Right ventricle myocardium superior (tissue), 1 donor: ENCODE measurements at places on chromosomes 2 and 18. TPM values are rescaled to one million over a fixed set of nuclear protein-coding genes. Genes with fewer than 3 reads are reported as not detected.

- no peak for DNase-seq
These were observed 145.2 kb downstream of the INHBB start for GRCh38 chr2:120491111-120491625.

DNA sequence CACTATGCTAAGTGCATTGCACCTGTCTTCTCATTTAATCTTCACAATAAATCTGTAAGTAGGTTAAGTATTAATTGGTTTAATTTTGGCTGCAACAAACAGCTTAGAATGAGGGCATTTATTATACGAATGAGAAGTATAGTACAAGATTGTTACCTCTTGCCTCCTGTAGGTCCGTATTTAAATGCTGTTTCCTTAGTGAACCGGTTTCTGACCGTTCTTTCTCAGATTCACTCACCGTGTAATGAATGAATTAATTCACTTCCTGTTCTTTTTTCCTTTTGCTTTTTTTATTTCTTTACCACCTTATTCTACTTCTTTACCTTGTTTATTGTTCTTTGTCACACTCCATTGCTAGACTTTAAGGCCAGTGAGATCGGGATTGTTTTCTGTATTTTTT is 153.8 kb upstream of the RASGRP3 start:
- DNase-seq, result no peak

DNA sequence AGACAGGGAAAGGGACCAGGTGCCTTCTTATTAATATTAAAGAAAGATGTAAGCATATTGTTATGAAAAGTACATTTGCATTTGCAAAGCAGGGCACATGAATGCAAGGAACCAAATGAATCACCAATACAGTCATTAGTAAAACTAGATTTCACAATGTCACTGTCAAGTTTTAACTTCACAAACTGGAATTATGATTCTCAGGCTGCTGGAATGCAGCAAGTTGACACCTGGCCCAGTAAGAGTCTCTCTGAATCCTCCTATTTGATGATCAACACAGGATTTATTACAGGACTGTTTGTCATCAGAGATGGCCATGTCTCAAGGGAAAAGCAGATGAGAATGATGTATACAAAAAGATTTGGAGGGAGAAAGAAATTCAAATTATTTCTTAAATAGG is 72.9 kb upstream of the STK39 start:
- no peak for DNase-seq

DNA sequence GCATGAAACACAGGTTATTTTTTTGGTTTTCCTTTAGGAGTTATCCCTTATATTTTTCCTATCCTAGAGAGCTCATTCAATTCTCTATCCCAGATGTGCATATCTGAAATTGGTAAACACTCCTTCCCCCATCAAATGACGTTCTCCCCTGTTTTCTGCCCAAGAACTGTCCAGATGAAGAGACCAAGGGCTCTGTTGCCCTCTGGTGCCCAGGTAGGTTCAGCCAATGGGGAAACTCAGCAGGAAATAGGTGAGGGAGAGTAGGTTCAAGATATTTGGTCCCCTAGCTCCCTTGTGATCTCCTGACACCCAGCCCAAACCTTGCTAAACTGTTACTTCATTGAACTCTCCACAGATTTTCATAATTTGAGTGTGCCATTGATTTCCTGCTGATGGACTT is 14.1 kb upstream of the INO80C start:
- DNase-seq, result no peak

- DNase-seq, result no peak
These were observed 84.4 kb upstream of the DYNAP start for GRCh38 chr18:54506516-54507261.

The GLI2 gene
- 1.3 TPM for total RNA-seq

The LOXHD1 gene
- total RNA-seq, result 0.62 TPM

The NDC80 gene
- total RNA-seq, result 0.27 TPM
